ENCODE measurements at places on chromosomes 2 and 18.
A peak's percentile ranks its signal among the peaks of the same experiment; 100 is the strongest.

- no peak for DNase-seq
These were observed 1140.3 kb upstream of the DDX18 start for GRCh38 chr2:116674188-116674587.

- no peak for DNase-seq
These were observed 137.5 kb upstream of the RNF152 start for GRCh38 chr18:62030091-62030985.

DNA sequence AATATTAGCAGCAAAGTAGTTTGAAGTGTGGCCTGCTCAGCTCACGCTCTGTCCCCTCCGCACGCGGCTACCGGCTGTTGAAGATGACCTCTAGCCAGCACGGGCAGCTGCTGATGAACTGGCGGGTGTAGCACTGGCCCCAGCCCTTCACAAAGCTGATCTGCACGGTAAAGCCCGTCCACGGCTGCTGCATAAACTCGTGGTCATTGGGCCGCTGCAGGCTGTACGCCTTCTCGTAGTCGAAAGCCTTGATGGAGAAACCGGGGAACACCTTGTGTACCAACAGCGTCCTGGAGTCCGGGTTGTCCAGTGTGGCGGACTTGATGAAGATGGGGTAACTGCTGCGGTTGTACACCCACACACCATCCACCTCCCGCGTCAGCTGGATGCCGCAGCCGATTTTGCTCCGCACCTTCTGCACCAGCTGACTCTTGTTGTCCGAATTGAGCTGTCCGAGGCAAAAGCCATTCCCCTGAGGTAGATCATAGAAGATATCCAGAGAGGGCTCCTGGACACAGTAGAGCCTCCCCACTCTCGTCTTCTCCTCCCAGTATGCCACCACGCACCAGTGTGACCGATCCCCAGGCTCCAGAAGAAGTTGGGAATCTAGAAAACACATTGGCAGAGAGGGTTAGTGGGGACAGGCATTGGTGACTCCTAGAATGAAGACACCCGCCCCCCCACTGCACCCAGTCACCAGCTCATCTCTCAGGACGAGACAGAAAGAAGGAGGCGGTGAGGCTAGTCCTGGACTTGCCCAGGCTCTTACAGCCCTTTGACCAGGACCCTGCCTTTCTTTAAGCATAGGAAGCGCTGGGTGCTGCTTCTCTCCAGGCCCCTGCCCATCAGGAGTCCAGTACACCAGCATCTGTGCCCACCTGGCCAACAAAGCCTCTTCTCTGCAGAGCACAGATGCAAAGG lies 29.2 kb downstream of the SMAD7 start:
- DNase-seq: no peak

- DNase-seq: peak; percentile 83
These were observed 2.8 kb upstream of the GAD1 start for GRCh38 chr2:170813611-170814532.

DNA sequence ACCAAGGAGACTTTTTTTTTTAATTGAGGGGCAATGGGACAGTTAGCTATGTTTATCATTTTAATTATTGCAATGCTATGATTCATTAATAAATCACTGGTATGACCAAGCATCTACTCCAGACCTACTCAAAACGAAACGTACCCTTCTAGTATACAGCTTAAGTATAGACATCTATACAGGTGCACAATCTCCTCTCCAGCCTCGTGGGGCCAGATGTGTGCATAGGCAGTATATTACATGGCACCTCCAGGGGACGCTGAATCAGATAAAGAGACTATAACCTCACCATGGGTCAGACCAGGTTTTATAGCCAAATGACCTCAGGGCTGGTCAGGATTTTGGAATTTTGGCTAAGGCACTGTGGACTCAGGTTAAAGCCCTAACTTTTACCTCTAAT lies 86.6 kb downstream of the SS18 start:
- no peak for DNase-seq

GRCh38 chr2:46179037-46179621 lies 118.1 kb upstream of the EPAS1 start:
- peak; percentile 16 for DNase-seq

GRCh38 chr2:38619458-38620164 lies 16.9 kb upstream of the HNRNPLL start:
- no peak for DNase-seq

- no peak for DNase-seq
These were observed 827.0 kb downstream of the BCL11A start for GRCh38 chr2:59726228-59727120.

- no peak for DNase-seq
These were observed 212.0 kb upstream of the COL3A1 start for GRCh38 chr2:188762151-188762550.

- DNase-seq: no peak
These were observed 59.0 kb downstream of the SDC1 start for GRCh38 chr2:20165677-20166509.

- DNase-seq: no peak
These were observed 324.0 kb downstream of the DSEL start for GRCh38 chr18:67192535-67192934.

DNA sequence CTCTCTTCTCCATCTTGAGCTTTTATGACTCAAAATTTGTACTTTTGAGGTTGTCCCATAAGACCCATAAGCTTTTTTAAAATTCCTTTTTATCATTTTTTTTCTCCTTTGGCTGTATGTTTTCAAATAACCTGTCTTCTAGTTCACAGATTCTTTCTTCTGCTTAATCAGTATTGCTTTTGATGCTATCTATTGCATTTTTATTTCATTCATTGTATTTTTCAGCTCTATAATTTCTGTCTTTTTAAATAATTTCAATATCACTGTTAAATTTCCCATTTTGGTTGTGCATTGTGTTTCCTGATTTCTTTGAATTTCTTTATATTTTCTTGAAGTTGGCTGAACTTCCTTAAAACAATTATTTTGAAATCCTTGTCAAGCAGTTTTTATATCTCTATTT lies 4.8 kb upstream of the XDH start:
- no peak for DNase-seq

DNA sequence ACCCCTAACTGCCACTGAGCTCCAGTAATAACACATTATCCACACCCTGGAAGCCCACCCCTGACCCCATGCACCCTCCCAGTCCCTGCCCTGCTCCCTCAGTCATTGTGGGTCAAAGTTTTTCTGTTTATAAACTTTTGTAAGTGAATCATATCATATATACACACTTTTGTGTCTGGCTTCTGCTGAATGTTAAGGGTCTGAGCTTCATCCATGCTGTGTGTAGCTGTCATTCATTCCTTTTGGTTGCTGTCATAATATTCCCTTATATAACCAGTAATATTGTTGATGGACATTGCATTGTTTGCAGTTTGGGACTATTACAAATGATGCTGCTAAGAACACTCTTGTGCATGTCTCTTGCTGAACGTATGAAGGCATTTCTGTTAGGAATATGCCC lies 14.5 kb downstream of the CNNM4 start:
- no peak for DNase-seq

GRCh38 chr2:152594022-152594766 lies 123.1 kb downstream of the PRPF40A start:
- no peak for DNase-seq

DNA sequence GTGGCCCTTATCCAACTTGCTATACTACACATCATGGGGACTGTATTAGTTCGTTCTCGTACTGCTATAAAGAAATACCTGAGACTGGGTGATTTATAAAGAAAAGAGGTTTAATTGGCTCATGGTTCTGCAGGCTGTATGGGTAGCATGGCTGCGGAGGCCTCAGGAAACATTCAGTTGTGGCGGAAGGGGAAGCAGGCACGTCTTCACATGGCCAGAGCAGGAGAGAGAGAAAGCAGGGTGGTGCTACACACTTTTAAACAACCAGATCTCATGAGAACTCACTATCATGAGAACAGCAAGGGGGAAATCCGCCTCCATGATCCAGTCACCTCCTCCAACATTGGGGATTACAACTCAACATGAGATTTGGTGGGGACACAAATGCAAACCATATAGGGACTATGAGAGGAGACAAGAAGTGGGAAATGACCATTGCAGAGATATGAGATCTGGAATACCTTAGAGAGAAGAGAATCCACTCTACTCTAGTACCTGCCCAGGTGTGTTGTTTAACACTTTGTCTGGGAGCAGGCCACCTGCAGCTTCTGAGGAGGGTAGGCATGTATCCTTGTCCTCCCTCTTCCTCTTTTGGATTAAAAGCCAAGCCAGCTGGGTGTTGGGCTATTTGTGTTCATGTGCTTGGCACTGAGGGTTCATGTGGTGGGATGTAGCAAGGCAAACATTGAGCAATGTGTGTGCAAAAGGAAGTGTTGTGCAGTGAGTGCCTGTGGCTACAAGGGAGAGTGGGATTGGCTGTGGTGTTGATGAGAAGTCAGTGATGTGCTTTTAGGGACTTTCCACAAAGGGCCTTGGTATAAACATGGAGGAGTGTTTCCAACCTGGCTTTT lies 22.8 kb downstream of the TTLL4 start:
- DNase-seq: no peak

DNA sequence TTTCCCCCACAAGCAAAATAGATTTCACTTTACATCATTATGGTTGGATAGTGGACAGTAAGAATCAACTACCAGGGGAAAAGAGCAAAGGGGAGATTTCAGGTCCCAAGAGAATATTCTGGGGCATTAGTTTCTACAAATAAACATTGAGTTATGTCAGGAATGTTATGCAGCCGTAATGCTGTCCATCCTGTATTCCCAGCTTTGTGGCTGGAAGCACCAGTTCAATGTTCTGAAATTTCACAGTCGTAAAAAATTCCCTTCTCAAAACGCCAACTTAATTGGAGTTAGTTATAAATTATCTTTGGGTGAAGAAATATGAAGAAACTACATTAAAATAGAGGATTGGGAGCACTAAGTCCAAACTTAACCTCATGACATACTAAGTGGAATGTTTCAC lies 141.5 kb upstream of the FIGN start:
- DNase-seq: peak; percentile 31

DNA sequence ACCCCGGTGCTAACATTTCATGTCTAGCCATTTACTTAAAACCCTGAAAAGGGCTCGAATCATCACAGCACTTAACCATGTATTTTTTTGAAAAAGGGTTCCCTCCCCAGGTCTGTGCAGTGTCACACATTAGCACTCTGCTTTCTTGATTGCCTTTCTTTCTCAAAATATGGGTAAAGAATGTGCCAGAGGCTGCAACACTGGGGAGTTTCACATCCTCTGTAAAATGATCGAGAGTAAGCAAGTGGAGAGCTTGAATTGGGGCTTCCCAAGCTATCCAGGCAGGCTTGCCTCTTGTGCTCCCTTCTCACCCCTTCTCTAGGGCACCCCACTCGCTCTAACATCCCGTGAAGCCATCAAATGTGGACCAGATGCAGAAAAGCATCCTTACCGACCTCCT lies 177.0 kb upstream of the CCDC68 start:
- no peak for DNase-seq

DNA sequence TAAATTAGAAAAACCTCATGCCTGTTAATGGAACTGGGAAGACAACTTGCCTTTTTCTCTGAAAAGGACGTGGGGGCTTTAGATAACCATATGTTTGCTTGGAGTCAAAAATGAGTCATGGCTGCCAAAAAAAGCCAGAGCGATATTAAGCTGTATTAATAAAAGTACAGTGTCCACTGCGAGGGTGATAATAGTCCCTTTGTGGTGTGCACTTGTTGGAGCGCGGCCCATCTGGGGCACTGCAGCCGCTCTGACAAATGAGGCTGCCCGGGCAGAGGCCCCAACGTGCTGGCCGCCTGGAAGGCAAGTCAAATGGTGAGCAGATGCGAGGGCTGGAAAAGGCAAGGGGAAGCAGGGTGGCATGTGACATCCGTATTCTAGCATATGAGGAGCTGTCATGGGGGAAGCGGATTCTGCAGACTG lies 103.3 kb upstream of the NCK2 start:
- DNase-seq: no peak

GRCh38 chr2:240557101-240557751 lies 562 bp downstream of the ANKMY1 start:
- DNase-seq: no peak

GRCh38 chr2:232592772-232593395 lies 40.5 kb upstream of the EFHD1 start:
- no peak for DNase-seq

DNA sequence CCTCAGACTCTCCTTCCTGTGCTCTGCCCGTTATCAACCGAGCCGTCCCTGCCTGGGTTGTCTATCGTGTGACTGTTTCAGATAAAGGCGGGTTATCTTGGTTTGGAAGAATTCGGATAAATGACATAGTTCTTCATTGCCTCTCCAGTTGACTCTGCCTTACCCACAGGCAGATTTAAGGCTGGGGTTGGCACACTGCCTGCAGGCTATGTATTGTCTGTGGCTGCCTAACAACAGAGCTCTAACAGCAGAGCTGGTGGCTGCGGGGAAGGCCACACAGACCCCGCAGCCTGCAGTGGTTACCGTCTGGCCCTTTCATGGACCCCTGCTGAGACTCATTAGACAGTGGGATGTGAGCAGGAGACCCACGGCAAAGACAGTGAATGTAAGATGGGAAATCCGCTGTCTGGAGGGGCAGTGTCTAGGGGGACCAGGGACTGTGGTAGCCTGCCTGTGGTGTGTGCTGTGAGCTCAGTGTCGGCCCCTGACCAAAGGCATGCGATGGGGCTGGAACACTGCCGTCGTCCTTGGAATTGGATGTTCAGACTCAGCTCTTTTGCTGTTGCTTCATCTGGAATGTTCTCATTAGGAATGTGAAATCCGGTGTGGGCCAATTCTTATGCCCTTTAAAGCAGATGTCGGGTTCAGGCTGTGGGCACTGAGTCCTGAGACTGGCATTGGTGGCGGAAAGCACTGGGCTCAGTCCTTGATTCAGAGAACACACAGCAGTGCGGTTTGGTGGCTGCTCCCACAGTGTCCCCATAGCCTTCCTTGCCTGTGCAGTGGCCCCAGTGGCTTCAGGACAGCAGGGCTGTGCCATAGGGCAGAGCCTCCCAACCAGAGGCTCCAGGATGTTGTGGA lies 44.5 kb downstream of the SH3RF3 start:
- no peak for DNase-seq

DNA sequence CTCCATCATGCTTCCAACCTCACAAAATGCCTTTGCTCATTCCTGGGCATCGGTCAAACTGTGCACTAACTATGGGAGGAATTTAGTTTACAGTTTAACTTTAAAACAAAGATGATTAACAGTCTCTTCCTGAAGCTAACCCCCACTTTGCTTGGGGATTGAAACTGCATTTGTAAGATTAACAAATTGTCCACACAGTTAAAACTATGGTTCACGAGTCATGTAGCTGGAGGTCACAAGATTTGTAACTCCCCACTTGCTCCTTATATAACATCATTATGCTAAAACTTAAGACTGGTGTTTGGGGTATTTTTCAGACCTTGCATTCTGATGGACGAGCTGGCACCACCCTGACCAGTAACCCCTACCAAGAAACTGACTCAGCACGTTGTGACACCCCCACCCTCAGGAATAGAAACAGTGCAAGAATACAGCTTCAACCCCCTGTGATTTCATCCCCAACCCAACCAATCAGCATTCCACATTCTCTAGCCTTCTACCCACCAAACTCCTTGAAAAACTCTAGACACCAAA lies 252.3 kb downstream of the MBD5 start:
- DNase-seq: peak; percentile 15

- DNase-seq: no peak
These were observed 214.8 kb downstream of the NEDD4L start for GRCh38 chr18:58258692-58259342.
